ENCODE measurements at places on chromosomes 4 and X. TPM values are rescaled to one million over a fixed set of nuclear protein-coding genes. Genes with fewer than 3 reads are reported as not detected.

The TBC1D25 gene
- 9.3 TPM for total RNA-seq

The CXCL6 gene
- not detected for total RNA-seq

- H3K27me3 ChIP-seq, result no peaks in the 10 kb centered on the region
- H3K36me3 ChIP-seq, result no peaks in the 10 kb centered on the region
- H3K4me1 ChIP-seq, result no peaks in the 10 kb centered on the region
- peak; percentile 21 for DNase-seq
- peak overlapping the region; percentile 72 for H3K4me3 ChIP-seq
Observed at GRCh38 chr4:110195561-110196205, 2.7 kb downstream of the ELOVL6 start.

The ARMCX1 gene
- total RNA-seq, result 6.6 TPM

DNA sequence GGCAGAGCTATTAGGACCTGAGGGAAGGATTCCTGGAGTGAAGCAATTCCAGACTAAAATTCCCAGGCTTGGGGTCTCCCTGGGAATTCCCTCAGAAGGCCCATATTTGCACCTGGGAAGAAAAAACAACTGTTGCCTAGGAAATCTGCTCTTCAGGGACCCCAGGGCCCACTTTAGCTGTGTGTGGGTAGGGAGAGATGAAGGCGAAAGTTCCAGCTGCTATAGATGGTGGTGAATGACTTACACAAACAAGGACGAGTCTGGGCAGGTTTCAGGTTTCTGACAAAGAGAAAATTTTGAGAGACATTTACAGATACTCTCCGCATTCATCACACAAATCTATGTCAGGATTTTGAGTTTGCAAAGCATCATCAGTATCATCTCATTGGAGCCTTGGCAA is 126.1 kb downstream of the GPC3 start:
- no peaks in the 10 kb centered on the region for H3K36me3 ChIP-seq
- no peaks in the 10 kb centered on the region for H3K4me1 ChIP-seq
- DNase-seq, result no peak
- no peak overlapping the region for H3K27ac ChIP-seq
- H3K4me3 ChIP-seq, result no peak overlapping the region

The USP11 gene
- 19.8 TPM for total RNA-seq

The RNF212 gene
- 6.6 TPM for total RNA-seq

DNA sequence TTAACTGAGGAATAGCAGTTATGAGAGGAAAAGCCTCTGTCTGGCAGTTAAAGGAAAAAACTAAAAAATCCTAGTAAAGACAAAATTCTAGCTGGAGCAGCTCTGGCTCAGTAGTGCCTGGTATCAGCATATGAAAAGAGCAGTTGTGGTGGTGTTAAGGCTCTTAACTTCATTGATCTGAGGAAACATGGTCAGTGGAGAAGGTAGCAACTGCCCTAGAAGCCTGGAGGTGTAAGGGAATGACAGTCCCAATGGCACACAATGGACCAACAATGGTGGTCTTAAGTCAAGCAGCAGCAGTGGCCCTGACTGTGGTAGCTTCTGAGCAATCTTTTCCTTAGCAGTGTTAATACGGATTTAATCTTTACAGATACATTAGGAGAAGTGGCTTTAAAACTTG is 189.6 kb upstream of the POF1B start:
- DNase-seq, result no peak
- no peak overlapping the region for H3K27ac ChIP-seq
- H3K4me3 ChIP-seq, result no peak overlapping the region
- no peaks in the 10 kb centered on the region for H3K27me3 ChIP-seq
- H3K36me3 ChIP-seq, result no peaks in the 10 kb centered on the region

The NAT8L gene
- total RNA-seq, result not detected

DNA sequence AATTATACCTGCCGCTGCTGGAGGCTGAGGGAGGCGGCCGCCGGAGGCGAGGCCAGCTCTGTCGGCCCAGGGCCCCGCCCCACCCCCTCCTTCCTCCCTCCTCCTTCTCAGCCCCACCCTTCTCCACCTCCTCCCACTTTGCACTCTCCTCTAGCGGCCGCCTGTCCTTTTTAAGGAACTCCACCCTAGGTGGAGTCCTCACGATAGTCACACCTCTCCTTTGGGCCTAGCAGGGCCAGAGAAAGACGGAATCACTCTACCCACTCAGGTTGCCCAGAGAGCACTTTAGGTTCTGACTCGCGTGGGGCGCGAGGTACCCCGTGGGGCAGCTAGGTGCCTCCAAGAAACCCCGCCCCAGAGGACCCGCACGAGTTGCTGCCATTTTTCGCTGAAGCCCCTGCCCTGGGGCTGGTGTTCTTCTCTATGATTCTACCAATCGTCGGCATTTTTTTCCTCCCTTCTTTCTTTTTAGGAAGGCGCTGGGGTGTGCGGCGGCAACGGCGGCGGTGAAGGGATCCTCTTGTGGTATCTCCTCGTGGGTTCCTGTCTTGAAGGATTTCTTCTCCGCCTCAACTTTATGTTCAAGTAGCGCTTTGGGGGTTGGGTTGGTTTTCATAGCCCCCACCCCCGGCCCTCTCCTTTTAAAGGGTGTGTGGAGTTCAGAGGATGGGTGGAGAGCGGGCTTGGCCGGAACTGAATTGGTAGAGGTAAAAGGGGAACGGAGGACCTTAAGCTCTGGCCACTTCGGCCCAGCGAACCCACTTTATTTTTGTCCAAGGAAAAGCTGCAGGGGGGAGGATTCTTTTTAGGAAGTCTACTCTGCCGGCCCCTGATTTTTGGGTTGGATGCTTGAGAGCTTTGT is at the start of gene KLF8:
KLF8 (plus strand) TSS at position 136 of the 862 bp plus-strand sequence. CDS start 979 bp downstream, outside the sequence.
- H3K4me1 ChIP-seq, result no peaks in the 10 kb centered on the region
- peak within 1 kb of the TSS; percentile 49 for H3K27ac ChIP-seq
- no peaks in the 10 kb centered on the region for H3K27me3 ChIP-seq
- H3K36me3 ChIP-seq, result no peaks in the 10 kb centered on the region
- peak within 1 kb of the TSS; percentile 49 for H3K4me3 ChIP-seq
- DNase-seq, result peak; percentile 58

DNA sequence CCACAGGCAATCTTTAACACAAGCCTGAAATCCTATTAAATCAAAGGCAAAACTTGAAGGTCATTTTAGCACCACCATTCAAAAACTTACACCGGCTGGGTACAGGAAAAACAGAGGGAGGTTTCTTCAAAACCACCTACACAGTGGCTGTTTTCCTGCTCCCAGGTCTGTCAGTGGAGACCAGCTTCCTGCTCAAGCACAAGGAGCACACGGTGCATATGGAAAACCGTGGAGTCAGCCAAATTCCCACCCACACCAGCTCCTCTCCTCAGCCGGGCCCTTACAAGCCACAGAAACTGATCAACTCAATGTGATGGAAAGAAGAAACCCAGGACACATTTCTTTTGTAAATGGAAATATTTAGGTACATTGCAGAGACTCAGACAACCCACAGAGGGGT is 14.3 kb upstream of the FAM241A start:
- no peak for DNase-seq
- H3K27me3 ChIP-seq, result no peaks in the 10 kb centered on the region
- H3K36me3 ChIP-seq, result no peaks in the 10 kb centered on the region
- H3K27ac ChIP-seq, result no peak overlapping the region

The F9 gene
- total RNA-seq, result not detected

The PCGF3 gene
- total RNA-seq, result 168 TPM

DNA sequence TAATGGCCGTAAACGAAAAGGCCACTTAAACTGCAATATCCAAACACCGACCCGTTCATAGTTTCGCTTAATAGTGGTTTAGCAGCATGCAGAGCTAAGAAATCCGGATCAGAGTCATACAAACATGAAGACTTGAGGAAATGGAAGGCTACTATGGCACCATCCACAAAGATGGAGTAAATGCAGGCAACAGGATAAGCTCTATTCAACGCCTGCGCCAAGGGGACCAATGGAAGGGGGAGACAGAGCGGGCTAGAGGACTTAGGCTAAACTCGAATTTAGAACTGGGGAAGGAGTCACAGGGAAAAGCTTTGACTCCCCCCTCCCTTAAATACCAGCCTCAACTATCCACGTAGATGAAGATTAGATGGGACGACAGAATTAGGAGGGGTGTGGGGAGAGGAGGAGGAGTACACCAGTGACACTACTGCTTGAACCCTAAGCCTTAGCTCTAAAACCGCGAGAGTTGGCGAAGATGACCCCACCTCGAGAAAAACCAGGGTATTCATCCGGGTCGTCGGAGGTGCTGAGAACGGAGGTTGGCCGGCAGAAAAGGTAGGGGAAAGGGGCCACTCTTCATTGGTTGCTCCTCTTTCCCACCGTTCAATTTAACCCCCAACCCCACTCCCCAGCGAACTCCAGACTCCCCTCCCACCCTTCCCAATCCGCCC is 3.5 kb downstream of the HUWE1 start:
- H3K4me3 ChIP-seq, result peak overlapping the region; percentile 52
- H3K4me1 ChIP-seq, result no peaks in the 10 kb centered on the region
- peak overlapping the region; percentile 90 for H3K27ac ChIP-seq
- DNase-seq, result no peak
- H3K27me3 ChIP-seq, result no peaks in the 10 kb centered on the region

DNA sequence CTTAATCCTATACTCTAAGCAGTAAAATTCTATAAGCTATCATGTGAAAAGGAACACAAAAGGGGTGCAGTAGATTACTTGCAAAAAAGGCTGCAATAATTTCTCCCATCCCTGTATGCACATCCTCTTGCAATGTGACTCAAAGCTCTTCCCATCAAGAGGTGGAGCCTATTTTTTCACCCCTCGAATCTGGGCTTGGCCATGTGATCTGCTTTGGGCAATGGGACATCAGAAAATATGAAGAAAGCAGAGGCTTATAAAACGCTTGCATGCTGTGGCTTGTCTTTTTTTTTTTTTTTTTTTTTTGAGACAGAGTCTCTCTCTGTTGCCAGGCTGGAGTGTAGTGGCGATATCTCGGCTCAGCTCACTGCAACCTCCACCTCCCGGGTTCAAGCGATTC is 33.0 kb downstream of the GEMIN8 start:
- H3K36me3 ChIP-seq, result no peaks in the 10 kb centered on the region
- no peaks in the 10 kb centered on the region for H3K27me3 ChIP-seq
- H3K4me1 ChIP-seq, result no peaks in the 10 kb centered on the region
- DNase-seq, result no peak
- H3K27ac ChIP-seq, result no peak overlapping the region
- no peak overlapping the region for H3K4me3 ChIP-seq

Measured in Peyer's patch (tissue), 4 donors.